Stimulated activated CD8-positive, alpha-beta memory T cell treated with anti-CD3 and anti-CD28 coated beads, Interleukin-12 subunit alpha, Interleukin-12 subunit beta, amount 100 ng/mL, for 4 hours (primary cell): ENCODE measurements at places on chromosomes 3 and 15.

GRCh38 chr15:101167753-101168462 is 83.9 kb downstream of the CHSY1 start:
- peak; percentile 19 for DNase-seq

DNA sequence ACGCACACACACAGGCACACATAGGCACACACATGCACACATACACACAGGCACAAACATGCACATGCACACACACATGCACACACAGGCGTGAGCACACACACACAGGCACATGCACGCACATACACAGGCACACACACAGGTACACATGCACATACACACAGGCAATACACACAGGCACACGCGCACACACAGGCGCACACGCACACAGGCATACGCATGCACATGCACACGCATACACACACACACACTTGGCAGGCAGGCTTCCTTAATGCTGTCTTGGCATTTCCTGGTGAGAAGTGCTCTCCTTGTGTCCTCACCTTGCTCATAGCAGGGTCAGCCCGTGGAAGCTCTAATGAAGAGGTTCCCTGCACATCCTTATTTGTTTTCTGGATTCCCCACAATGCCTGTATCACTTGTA is 8.4 kb upstream of the SLCO2A1 start:
- no peak for DNase-seq

GRCh38 chr3:30629746-30630145 is 23.3 kb downstream of the TGFBR2 start:
- DNase-seq, result no peak

DNA sequence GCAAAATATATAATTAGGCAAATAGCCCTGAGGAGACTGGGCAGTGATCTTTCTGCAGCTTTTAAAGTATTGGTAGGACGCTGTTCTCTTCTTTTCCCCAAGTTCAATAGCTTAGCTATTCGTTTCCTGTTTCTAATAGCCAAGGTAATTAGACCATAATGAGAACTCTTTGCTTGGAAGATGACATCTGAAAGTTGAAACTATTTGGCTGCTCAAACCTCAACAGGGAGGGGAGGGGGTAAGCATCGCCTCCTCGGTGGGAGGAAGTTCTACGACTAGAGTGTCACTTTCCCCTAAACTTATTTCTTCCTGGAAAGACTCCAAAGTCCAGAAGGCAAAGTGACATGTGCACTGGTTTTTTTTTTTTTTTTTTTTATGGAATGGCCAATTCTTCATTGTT is 22.8 kb upstream of the ALDH1A3 start:
- no peak for DNase-seq

DNA sequence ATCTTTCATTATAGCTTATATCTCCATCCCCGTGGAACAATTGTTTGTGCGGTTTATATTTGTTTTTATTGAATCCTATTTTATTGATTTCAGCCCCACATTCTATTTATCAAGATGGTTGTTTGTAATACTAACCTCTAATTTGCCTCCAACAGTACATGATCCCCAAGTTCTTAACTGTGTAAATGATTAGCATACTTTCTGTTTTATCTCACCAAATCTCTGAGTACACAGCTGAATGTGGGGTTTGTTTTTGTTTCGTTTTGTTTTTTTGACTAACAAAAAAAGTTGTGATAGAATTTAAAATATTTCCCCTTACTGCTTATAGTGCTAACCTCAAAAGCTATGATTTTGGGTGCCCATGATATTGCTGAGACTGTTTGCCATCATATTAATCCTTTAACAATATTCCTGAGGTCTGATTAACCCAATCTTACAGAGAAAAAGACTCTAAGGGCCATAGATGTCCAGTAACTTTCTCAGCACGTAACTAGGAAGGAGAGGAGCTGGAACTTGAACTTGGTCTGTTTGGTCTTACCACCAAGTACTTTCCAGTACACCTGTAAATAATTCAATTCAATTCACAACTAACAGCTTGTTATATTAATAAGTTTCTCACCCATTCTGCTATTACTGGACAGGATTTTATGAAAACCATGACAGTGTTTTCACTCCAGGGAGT is 789.8 kb downstream of the TUSC7 start:
- no peak for DNase-seq

GRCh38 chr3:8336456-8336855 is 165.2 kb upstream of the LMCD1 start:
- DNase-seq, result no peak

DNA sequence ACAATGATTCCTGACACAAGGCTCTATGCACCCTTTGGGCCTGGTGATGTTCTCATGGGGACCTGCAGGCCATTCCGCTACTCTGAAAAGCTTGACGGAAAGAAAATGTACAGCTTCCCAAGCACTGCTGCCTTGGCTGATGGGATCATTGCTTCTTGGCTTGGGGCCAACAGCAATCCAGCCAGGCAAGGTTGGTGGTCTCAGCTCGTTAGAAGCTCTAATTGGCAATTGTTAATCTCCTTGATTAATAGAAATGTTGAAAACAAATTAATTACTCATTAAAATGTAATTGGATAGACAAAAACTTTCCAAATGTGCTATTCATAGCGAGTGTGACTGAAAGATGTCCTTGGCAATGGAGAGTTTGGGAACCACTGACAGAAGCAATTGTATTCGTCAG is 16.3 kb upstream of the MYZAP start:
- no peak for DNase-seq
